ENCODE measurements at places on chromosomes 12 and 14.

DNA sequence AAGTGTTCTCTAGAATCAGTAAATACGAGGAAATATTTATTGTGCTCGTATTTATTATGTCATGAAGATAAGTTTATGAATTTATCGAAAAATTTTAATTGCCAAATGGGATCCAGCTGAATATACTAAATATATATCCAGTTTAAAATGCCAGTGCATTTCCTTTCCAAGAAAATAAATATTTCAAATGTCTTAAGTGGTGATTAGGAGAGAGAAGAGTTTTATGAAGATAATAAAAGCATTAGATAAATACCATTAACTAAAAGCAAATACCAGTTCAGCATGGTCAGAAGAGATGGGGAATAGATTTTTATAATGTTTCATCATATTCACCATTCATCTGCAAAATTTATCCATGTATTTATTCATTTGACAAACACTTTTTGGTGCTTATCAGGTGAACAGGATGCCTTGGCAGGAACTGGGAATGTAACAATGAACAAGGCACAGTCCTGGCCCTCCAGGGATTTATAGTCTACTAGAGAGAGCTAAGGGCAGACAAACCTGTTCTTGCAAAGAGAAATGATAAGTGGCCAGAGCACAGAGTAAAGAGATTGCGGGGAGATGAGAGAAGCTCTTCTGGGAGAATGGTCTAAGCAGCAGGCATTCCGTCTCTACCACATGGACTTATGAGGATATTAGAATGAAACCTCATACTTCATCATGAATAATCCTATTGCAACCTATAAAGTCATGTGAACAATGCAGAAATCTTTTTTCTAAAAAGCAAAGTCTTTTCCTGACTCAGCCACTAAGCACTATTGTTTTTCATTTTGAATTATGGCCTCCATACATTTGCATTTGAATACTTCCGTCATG is 143.7 kb upstream of the ABCD2 start:
- DNase-seq = no peak

GRCh38 chr14:101005447-101005846 is 101.9 kb upstream of the RTL1 start:
- DNase-seq = peak; percentile 28

DNA sequence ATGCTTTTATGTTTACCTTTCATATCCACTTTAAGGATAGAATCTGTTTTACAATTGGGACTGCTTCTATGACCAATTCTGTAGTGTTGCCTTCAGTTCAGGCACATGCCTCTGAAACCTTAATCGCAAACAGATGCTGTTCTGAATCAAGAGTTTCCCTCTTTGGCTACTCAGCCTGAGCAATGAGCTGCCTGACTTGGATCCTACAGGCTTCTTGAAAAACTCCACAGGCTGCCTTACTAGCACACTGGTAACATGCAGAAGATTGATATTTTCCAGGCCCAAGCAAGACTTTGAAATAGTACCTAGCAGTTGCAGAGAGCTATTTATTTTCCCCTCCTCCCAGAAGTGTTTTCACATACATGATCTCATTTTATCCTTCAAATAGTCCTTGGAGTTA is 34.8 kb upstream of the PMCH start:
- DNase-seq = no peak

GRCh38 chr12:83700838-83701237 is 1014.1 kb downstream of the TMTC2 start:
- no peak for DNase-seq

GRCh38 chr12:68954811-68955210 is 21.8 kb upstream of the CPM start:
- no peak for DNase-seq

DNA sequence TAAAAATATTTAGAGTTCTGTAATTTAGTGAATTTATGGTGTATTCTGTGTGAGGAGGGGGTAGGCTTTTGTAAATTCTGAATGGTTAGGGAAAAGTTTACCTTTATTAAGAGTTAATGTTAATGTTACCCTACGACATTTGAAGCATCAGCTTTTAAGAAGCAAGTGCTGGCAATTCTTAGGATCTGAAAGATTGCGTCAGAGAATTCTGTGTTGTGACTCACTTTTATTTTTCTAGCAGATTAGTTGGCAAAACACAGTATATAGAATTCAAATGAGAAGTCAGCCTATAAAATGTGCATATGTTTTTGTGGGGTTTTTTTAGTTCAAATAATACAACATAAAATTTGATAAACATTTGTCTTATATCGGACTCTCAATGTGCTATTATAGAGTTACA is 97.6 kb downstream of the RAD52 start:
- no peak for DNase-seq

GRCh38 chr14:97061198-97061597 is 264.0 kb downstream of the VRK1 start:
- DNase-seq = peak; percentile 28

DNA sequence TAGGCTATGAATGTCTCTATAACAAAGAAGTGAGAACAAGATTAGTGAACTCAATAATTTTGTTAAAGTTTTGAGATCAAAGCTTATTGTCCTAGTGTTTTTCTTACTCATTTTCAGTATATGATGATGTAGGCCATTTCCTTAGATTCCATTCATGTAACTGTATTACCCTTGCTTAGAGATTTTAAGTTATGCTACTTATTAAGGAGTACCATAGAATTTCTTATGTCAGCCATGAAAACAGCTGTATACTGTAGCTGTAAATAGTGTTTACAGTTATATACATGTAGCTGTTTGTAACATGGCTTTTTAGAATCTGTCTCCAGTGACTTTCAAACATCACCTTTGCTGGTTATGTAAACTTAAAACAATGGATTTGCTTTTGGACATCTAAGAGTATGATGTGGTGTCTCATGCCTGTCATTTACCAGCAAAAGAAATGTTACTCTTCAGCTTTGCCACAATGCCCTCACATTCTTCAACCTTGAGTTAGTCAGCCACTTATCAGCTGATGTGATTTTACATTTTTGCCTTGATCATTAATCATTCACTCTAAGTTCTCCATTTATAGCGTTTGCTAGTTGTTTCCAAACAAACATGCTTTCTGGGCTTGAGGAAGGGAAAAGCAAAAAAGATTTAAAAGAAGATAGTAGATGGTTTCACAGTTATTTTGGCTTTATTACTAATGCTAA is 55.5 kb downstream of the SLC16A7 start:
- no peak for DNase-seq

DNA sequence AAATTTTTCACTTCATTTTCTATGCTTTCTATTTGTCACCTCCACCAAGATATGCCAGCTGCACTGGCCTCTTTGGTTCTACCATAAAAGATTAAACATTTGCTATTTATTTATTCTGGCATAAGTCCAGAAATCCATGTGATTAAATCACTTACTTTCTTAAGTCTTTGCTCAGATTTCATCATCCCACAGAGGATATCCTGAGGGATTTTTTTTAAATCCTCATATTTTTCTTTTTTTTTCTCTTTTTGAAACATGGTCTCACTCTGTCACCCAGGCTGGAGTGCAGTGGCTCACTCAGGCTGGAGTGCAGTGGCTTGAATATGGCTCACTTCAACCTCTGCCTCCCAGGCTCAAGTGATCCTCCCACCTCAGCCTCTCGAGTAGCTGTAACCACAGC is 645.4 kb upstream of the ATXN7L3B start:
- no peak for DNase-seq

- no peak for DNase-seq
These were observed 4.5 kb downstream of the MYL6 start for GRCh38 chr12:56162468-56163290.

DNA sequence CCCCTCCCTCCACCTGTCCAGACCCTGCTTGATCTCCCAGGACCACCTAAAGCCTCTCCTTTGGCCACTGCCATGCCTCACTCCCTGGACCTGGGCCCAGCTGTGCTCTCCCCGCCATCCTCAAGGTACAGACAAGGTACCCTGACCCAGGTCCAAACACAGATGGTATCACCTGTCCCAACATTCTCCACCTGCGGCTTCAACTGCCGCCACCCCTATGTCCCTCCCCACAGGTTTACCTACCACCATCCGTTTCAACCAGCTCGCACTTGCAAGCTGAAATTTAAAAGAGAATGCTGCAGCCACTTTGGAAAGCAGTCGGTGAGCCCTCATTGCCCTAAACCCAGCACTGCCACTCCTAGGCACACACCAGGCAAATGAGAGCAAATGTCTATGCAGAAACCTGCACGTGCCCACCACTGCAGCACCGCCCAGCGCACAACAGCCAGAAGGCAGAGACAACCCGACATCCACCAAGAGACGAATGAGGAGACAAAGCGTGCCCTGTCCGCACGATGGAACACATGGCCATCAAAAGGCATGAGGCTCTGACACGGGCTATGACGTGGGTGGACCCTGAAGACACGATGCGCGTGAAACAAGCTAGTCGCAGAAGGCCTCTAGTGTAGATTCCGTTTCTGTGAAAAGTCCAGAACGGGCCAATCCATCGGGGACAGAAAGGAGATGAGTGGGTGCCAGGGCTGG is 71.0 kb downstream of the RFLNA start:
- peak; percentile 51 for DNase-seq

GRCh38 chr14:65927931-65928356 is 515.4 kb downstream of the FUT8 start:
- DNase-seq = no peak

Data from head of caudate nucleus (tissue), 42 donors.